ENCODE measurements at places on chromosomes 5 and 9.

GRCh38 chr9:87502391-87503221 is 4.9 kb downstream of the DAPK1 start:
- peak; percentile 71 for DNase-seq

- peak; percentile 45 for DNase-seq
Measured at GRCh38 chr9:91711755-91712601, 238.1 kb downstream of the ROR2 start.

- DNase-seq, result no peak
Measured at GRCh38 chr5:100913298-100913697, 10.2 kb upstream of the ST8SIA4 start.

- DNase-seq, result no peak
Measured at GRCh38 chr5:179278119-179278518, 67.1 kb downstream of the ADAMTS2 start.

DNA sequence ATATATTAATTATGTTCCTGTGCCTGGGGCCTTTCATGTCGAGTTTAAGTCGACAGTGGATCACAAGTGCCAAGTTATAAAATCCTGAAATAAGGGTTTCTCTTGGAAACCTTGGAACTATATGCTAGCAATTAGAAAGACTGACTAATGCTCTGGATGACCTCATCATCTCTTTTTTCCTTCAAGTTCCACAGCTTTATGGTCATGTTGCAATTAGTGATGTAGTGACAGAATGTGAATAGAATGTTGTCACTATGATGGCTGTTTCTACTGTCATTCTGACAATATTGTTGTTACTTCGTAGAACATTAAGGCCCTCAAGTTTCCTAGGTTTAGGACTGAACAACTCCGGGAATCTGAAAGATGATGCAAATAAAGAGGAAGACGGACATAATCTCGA is 368.0 kb upstream of the SEMA6A start:
- no peak for DNase-seq

DNA sequence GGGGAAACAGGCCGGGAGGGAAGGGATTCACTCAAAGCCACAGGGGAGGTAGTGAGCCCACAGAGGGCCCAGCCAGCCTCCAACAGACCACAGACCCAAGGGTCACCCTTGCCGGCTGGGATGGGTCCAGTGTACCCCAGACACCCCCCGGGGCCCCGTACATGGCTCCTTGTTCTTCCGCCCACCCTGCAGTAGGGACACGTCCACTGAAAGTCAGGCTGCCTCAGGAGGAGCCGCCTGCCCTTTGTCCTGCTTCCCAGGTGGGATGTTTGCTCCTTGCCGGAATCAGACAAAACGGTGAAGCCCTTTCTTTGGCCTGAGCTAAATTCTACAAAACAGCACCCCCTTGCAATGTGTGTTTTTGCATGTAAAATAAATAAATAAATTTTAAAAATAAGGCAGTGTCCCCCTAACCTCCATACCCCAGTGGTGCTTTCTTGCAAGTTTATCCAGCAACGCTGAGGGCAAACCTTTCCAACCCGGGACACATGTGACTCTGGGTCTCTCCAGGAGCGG is 25.8 kb downstream of the LHX3 start:
- DNase-seq, result no peak

DNA sequence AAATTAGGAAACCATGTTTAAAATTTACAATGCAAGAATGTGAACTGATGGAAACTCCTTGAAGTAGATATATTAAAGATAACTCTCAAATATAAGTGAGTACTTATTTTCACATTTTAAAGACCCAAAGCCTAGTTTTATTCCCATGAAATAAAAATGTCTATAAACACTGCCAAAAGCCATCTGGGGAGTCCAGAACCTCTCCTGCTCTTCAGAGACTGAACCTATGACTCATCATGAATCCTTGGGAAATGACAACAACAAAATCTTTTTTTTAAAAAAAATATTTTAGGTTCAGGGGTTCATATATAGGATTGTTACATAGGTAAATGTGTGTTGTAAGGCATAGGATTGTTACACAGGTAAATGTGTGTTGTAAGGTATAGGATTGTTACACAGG is 33.8 kb upstream of the FYB1 start:
- DNase-seq, result no peak

DNA sequence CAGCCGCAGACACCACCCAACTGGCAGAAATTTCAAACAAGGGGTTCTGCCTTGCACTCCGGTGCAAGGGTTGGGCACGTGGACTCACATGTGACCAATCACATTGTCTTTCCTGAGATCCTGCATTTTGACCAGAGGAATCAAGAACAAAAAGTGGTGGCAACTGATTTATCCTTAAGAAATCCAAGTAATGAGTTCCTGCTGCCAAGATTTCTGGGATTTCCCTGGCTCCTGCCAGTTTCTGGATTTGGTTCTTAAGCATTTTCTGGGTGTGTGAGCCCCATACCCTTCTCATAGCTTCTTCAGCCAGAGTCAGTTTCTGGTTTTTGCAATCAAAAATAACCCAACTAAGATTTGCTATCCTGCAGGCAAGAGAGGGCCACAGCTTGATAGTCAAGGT is 17.4 kb upstream of the KCNIP1 start:
- DNase-seq, result no peak

DNA sequence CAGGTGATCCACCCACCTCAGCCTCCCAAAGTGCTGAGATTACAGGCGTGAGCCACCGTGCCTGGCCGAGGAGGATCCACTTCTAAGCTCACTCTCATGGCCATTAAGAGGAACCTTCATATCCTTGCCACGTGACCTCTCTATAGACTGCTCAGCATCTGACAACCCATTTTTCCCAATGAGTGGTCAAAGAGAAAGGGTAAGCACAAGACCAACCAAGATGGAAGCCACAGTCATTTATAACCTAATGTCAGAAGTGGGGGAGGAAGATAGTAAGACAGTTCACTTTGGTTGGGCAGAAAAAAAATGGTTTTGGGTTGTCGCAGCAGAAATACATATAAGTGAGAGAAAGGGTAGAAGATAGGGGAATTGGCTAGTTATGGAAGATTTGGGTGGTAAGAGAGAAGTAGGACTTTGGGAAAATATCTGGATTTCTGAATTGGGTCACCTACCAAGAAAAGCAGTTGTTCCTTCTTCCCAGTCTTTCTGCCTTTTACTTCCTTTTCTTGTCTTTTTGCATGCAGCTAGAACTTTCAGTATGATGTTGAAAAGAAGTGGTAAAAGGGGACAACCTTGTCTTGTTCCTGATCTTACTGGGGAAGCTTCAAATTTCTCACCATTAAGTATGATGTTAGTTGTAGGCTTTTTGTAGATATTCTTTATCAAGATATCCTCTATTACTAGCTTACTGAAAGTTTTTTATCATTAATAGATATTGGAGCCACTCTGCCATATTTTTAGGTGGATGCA is 15.6 kb downstream of the SNX2 start:
- no peak for DNase-seq

GRCh38 chr9:68777070-68777763 is 72.2 kb downstream of the PIP5K1B start:
- DNase-seq, result no peak

GRCh38 chr5:125829349-125829748 is 593.9 kb upstream of the GRAMD2B start:
- DNase-seq, result no peak

DNA sequence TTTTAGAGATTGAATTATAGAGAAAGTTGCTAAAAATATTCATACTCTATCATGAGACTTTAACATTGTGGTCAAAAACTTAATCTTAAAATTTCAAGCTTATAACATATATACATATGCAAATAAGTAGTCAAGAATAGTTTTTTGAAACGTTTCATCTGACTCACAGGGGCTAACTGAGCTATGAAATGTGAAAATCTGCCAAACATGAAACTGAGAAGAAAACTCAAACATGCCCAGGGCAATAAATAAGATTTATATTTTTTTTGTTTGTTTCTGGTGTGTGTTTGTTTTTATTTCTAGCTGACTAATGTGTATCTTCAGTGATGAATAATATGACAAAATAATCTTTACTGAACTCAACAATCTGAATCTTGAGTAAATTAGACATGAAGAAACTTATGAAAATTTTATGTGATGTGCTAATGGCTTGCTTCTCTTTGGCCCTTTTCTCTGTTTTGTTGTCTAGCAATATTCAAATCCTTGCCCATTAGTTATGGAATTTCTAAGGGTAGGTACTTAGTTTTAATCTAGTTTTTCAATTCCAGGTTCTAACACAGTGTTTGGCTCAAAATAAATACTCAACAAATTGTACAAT is 99.9 kb downstream of the FAM174A start:
- no peak for DNase-seq

GRCh38 chr5:107985144-107985543 is 314.4 kb upstream of the EFNA5 start:
- DNase-seq, result peak; percentile 6

DNA sequence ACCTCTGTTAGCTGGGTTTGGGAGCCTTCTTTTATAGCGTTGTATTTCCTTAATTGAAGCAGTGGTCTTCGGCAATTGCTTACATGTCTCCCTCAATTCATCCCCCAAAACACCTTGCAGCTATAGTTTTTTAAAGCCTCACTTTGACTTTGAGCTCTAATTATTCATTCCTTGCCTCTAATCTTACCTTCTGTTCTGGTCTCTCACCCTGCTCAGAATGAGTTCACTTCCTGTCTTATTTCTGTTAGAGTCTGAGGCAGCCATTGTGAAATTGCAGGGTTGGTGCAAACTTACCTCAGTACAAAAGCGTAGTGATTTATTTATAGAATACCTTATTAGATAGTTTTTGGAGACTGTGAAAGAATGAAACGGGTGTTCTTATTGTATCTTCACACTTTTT is 35.0 kb downstream of the AOPEP start:
- DNase-seq, result no peak

- peak; percentile 25 for DNase-seq
Measured at GRCh38 chr5:11525020-11525419, 379.2 kb downstream of the CTNND2 start.

DNA sequence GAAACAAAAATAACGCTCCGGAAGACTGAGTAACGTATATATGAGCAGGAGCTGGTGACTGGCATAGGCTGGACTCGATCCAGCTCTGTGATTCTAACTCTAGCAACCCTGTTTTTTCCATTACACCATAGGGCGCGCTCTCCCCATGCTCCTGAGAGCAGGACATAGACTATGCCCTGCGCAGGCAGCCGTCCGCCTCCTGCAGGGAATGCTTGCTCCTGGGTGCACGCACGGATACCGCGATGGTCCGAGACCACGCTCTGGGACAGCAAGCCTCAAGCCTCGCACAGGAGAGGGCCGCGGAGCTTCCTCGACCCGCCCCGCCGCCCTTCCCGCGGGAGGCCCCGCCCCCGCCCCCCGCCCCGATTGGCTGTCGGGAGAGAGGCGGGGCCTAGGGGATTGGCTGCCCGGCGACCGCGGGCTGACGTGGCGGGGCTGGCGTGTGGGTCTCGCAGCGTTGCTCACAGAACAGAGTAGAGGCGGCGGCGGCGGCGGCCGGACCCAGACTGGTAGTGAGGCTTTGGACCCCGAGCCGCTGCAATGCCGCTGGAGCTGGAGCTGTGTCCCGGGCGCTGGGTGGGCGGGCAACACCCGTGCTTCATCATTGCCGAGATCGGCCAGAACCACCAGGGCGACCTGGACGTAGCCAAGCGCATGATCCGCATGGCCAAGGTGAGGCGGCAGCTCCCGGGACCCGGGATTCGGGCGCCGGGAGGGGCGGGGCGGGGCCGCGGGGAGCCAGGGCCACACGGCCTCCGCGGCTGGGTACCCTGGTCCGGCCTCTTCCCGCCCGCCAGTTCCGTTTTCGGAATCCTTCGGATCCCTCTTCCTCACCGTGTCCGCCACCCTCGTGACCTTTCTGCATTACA is at the start of gene NANS:
NANS (plus strand) TSS at position 464 of the 869 bp plus-strand sequence; CDS start at position 541, 77 bp downstream.
- DNase-seq, result peak; percentile 96

DNA sequence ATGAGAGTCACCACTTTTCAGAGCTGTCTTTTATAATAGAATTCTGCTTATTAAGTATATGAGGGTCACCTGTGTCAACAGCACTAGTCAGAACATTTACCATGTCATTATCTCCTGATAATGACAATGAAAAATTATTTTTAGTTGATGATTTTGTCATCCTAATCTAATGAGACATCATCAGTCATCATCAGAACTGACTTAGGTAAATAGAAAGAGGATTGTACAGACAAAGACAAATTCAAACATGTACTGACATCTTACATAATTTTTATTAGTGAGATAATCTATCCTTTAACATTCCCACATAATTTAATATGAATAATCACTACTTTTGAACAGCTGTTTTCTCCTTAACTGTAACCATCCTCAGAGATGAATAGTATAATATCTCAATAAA is 22.6 kb downstream of the CDH9 start:
- DNase-seq, result no peak

DNA sequence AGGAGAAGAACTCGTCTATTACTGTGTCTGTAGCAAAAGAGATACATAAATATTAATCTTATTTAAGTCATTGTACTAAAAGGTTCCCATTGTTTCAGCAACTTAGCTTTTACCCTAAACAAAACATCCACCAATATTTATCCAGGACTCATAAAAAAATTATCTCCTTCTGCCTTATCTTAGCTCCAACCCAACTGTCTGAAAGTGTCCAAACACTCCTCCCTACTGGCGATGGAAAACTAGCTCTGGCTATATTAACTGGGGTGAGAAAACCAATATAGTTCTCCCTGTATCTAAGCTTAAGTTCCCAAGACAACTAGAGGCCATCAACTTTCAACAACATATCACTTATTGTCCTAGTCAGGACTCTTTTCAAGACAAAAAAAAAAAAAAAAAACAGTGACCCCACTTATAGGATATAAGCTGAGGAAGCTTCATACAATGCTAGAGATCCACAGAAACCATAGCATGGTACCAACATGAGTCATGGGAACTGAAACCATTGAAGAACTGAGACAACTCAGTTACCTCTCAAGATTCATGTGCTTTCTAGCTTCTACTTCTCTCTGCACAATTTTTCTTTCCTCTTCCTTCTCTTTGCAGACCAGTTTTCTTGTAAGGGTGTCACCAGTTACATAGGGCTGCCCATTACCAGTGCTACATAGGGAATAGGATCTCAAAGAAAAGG is 150.7 kb upstream of the RASA1 start:
- no peak for DNase-seq

DNA sequence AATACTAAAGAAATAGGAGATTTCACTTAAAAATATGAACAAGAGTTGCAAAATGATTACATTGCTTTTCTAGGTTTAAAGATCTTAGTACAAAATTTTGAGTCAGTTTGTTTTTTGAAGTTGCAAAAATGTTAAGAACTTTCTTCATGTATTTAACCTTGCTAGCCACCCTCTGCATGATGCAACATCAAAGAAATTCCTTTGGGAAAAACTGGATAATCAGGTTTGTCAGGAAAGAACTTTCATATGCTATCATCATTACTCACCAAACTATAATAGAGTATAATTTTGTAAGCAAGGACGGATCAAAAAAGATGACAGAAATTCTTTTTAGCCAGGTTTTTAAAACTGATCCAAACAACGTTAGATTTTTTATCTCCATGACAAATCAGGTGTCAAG is 116.9 kb upstream of the MRPS30 start:
- DNase-seq, result no peak

GRCh38 chr5:139378101-139378825 is 4.8 kb downstream of the SLC23A1 start:
- no peak for DNase-seq

DNA sequence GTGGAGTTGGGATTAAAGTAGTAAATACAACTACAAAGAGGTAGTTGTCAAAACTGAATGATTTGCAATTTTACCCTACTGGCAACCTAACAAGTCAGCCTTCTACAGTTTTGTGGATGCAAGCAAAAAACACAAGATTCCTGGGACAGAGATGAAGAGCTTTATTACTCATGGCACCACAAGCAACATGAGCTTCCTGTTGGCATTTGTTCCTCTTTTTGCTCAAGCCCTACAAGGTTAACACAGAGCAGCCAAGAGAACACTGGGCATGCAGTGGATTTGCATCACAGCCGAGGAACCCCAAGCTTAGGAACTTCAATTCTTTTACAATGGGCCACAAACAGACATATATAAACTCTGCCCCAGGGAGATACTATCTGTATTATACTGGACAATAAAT is 28.8 kb upstream of the DMAC1 start:
- peak; percentile 32 for DNase-seq

Data from muscle of leg (tissue), 16 donors.